ENCODE measurements at places on chromosomes 11 and 22.

GRCh38 chr11:46693597-46694012 lies 6.8 kb downstream of the ARHGAP1 start:
- no peak for DNase-seq

GRCh38 chr22:37219533-37219932 lies 7.3 kb upstream of the SSTR3 start:
- no peak for DNase-seq

DNA sequence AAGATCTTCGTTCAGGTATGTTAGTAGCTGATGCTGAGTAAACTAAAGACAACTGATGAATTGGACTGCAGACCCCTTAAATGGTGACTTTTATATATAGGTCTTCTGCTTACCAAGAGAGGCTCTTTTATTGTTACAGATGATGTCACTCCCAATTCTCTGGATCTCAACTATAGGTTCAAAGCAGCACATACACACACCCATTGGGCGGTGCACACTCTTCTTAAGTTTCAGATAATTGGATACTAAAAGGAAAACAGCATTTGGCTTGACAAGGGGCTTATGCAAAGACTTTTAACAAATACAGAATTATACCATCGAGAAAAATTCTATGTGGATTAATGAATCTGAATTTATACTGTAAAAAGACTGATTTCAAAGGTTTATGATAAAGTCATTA lies at the start of gene PTH:
Gene PTH (minus strand): TSS at position 69 of the 400 bp plus-strand sequence. CDS start 3,142 bp downstream, outside the sequence.
- no peak for DNase-seq

DNA sequence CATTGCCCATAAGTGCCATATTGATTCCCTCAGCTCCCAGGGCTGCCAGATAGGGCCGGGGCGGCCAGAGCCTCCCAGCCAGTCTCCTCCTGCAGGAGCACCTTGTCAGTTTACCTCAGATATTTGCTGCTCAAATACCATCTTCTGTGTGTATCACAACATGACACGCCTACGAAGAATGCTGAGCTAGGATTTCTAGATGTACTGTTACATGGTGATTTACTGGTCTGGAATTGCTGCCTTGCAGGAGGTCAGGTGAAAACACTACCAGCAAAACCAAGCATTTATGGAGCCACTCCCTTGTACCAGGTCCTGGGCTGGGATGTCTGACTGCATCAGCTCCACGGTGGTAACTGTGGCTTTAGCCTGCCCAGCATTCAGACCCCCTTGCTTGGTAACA lies 11.8 kb downstream of the MICAL3 start:
- no peak for DNase-seq

GRCh38 chr11:122229078-122229477 lies 113.1 kb upstream of the BLID start:
- DNase-seq = no peak

- no peak for DNase-seq
These were observed 5.7 kb upstream of the SULT4A1 start for GRCh38 chr22:43867839-43868635.

GRCh38 chr11:93545566-93545965 lies 2.4 kb upstream of the SMCO4 start:
- no peak for DNase-seq

- DNase-seq = no peak
These were observed 983.4 kb upstream of the FAT3 start for GRCh38 chr11:91241226-91241625.

DNA sequence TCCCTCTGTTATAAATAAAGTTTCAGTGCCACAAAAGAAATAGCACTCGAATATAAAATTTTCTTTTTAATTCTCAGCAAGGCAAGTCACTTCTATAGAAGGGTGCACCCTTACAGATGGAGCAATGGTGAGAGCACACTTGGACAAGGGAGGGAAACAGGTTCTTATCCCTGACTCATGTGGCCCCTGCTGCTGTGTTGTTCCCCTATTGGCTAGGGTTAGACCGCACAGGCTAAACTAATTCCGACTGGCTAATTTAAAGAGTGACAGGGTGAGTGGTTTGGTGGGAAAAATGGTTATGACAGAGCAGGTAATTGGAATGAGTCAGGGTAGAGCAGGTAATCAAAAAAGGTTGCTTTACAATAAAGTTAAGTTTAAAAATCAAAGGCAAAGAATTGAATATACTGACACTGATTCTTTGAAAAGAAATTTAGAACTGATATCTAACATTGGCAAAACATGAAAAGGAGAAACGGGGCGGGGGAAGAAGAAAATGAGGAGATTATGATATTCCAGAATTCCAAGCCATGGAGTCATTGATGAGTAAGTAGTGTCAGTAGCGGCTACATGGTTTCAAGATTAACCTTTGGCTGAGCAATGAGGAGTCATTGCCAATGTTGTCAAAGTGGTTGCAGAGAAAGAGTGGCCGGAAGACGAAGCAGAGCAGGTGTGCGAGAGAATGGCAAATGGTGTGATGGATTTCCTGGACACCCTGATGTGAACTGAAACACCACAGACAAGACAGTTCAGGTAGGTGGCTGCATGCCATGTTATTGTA lies 48.4 kb upstream of the MRGPRX1 start:
- no peak for DNase-seq

- DNase-seq = no peak
These were observed 50.8 kb downstream of the PRDM10 start for GRCh38 chr11:129951866-129952262.

DNA sequence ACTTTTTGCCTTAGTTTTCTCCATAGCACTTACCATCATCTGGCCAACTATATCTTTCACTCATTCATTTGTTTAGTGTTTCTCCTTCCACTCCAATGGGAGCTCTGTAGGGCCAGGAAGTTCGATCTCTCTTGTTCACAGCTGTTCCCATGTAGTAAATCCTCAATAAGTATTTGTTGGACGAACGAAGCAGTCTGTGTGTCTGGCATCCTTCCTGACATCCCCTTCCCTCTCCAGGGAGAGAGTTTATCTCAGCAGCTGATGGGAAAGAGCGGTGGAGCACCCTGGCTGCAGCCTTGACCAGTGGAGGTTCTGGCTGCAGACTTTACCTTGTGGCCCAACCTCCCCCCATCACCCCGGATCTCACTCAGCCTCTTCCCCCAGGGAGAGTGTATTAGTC lies 141.7 kb downstream of the CHST1 start:
- DNase-seq = no peak

DNA sequence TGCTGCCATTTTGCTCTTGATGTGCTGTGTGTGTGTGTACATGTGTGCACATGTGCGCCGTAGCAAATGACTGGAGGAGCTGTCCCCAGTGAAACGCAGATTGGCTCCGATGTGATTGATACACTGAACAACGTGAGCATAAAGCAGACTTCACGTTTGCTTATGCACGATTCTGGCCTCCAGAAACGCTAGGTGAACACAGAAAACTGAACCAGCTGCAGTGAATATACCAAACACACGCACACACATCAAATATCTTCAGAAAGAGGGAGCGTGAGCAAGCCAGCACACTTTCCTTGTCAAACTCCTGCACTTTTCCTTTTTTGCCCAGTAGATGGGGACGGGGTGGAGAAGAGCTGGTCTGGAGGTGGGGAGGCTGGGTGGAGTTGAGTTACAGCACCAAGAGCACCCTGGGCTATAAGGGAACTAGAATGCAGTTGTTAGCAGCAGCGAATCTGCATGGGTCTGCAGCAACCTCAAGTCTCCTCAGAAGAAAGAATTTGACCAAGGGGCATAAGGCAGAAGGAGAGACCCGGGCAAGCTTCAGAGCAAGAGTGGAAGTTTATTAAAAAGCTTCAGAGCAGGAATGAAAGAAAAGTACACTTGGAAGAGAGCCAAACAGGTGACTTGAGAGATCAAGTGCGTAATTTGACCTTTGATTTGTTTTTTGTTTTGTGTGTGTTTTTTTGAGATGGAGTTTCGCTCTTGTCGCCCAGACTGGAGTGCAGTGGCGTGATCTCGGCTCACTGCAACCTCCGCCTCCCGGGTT lies 77.8 kb upstream of the CADM1 start:
- no peak for DNase-seq

DNA sequence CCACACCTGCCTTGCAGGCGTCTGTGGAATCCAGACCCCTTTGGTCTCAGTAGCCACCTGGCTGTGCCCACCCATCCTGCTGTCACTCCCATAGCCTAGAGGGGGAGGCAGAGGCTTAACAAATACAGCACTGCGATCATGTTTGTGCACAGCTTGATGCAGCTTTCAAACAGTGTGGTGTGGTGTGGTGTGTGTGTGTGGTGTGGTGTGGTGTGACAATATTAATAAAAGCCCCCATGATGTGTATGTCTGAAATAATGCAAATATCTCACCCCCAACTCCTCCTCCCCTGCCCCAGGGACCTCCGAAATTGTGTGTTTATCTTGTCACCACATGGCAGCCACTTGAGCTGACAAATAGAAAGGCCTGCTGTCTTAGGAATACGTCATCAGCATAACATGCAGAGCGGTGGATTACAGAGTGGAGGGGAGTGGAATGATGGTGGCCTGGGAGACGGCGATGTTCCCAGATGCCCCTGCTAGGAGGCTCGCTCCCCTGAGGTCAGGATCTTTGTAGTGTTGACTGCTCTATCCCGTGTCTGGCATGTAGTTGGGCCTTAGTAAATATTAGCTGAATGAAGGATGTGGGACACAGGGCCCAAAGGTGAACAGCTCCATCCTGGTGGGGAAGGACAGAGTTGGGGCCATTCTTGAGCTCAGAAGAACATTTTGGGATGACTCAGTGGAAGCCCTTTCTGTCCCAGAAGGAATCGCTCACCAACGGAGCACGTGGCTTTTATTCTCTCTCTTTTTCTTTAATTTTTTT lies 2.8 kb downstream of the PDXP start:
- no peak for DNase-seq

- no peak for DNase-seq
These were observed 132.9 kb downstream of the BBOX1 start for GRCh38 chr11:27173545-27173944.

- DNase-seq = no peak
These were observed 93.9 kb upstream of the CSNK2A3 start for GRCh38 chr11:11446967-11447366.

GRCh38 chr11:115939104-115939730 lies 435.0 kb upstream of the CADM1 start:
- DNase-seq = no peak

DNA sequence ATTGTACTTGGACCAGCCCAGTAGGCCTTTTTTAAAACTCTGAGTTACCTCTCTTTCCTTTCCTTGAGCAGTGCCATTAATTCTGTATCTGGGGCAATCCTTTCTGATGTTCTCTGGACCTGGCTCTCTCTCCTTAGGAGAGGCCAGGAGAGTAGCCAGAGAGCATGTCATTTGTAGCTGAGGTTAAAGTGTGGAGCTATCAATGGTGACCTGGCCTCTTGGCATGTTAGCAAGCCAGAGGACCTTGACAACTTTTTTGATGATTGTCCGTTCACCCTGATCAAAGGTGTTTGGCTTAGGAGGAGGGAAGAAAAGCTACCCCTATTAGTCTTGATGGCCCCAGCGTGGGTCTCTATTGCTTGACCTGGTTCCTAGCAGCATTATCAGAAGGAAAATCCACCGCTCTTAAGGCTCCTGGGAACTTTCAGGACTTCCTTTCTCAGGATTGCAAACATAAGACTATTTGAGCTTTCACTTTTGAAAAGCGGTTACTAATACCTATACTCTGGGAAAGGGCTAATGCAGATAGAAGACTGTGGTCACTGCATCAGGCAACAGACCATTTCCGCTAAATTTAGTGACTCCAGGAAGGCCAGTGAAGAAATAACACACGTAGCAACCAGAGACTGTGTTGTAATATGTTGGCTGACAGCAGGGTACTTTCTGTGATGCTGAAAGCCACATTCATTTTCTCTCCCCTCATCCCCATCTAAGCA lies 18.2 kb downstream of the LIMK2 start:
- DNase-seq = no peak

DNA sequence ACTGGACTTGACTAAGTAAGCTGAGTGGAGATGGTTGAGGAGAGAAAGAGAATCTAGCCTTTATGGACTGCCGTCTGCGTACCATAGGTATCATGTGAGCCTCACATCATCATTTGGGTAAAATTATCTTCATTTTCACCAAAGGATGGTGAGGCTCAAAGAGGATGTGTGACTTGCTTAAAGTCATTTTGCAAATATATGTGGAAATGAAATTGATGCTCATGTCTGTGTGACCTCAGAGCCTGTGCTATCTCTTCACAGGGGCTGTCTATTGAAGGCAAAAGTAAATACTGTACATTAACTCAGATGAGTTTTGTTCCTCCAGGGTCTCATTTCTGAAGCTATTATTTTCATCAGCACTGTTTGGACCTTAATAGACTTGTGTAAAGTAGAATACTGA lies 83.3 kb upstream of the ALKBH3 start:
- DNase-seq = no peak

GRCh38 chr11:112401036-112401769 lies 140.5 kb upstream of the PLET1 start:
- DNase-seq = no peak

GRCh38 chr11:23730307-23730998 lies 766.4 kb upstream of the LUZP2 start:
- no peak for DNase-seq

- no peak for DNase-seq
These were observed 10.8 kb upstream of the PANX1 start for GRCh38 chr11:94117871-94118270.

DNA sequence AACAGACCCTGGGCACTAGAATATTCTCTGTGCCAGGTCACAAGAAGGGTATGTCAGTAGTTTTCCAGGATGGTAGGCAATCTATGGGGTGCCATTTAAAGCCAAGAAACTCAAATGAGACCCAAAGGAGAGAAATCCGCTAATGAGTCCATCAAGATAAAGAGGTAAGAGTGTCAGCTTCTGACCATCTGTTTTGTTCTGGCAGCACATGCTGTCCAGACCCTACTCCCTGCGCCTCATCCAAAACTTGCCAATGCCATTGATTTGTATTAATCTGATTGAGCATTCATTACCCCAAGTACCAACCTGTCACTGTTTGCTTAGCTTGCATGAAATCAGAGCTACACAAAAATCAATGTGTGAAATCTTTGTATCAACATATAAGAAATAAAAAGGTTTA lies 229.0 kb downstream of the BLID start:
- no peak for DNase-seq

DNA sequence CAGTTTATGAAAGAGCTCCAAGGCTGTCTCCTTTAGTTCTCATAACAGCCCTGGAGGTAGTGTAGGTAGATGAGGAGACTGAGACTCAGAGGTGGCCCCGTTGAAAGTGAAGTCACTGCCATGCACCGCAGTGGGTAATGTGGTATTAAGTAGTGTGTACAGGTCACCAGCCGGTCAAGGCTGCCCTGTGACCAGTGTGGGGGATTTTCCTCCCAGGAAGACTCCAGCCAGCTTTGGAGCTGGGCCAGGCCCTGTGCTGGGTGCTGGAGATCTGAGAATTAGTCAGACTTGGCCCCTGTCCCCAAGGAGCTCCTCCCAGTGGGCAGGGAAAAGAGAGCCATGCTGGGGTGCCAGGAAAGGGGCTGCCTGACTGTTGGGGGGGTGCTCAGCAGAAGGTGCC lies 5.3 kb downstream of the OMP start:
- DNase-seq = no peak

- DNase-seq = no peak
These were observed 58.1 kb upstream of the CEP295 start for GRCh38 chr11:93603225-93604007.

GRCh38 chr11:33043221-33043830 lies 4.0 kb downstream of the TCP11L1 start:
- no peak for DNase-seq

GRCh38 chr22:39174498-39175352 lies 22.2 kb upstream of the CBX7 start:
- DNase-seq = no peak
